ENCODE measurements at places on chromosomes 2 and 18.

GRCh38 chr18:12044591-12044990 lies 49.1 kb upstream of the ANKRD62 start:
- no peak for DNase-seq

DNA sequence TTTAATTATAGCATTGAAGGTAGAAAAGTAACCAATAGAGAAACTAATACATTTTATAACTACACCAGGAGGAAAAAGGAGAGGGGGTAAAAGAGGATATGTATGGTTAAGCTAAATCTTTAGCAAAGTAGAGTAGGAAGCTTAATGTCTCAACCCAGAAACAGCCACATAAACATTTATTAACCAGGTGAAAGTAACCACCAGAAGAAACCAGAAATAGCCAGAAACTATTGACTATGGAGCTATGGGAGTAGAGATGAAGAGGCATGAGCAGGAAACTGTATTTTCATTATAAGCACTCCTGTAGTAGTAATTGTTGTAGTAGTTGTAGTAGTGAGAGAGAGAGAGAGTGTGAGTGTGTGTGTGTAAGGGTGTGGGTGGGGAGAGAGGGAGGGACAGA lies 617.5 kb upstream of the CHAC2 start:
- no peak for DNase-seq

- no peak for DNase-seq
Observed at GRCh38 chr2:112724591-112725525, 4.0 kb downstream of the NT5DC4 start.

GRCh38 chr2:110639972-110640371 lies 37.9 kb downstream of the BUB1 start:
- no peak for DNase-seq

DNA sequence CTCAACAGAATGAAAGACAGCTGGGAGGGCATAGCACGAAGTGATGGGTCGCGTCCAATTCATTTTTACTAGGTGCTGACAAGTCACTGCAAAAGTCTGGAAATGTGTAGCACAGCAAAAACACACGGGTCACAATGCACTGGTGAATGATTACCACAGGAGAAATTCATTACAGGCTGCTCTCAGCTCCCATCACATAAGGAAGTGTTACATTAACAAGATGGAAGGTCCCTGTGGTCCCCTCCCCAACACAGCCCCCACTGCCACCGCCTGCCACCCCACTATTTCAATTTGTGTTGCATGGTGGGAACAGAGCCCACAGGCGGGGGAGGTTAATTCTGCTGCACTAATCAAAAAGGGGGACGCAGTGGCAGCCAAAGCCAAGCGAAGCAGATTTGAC lies 122.8 kb downstream of the NRP2 start:
- DNase-seq, result no peak

DNA sequence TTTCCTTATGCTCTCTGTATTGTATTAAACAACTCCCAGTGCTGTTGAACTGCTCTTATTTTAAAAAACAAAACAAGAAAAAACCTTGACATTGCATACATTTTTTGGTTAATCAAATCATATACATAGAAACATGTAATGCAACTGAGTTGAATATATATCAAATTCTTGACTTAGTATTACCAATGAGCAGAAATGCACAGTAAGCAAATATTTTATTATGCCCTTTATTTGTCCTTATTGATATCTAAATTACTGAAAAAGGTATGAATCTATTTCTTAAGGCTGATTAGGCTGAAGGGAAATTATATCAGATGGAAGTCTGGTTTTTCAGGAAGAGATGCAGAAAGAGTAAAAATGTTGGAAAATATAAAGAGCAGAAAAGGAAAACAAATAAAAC lies 6.9 kb upstream of the KDM3A start:
- no peak for DNase-seq

- DNase-seq, result no peak
Observed at GRCh38 chr2:203400805-203401585, 72.8 kb downstream of the ABI2 start.

DNA sequence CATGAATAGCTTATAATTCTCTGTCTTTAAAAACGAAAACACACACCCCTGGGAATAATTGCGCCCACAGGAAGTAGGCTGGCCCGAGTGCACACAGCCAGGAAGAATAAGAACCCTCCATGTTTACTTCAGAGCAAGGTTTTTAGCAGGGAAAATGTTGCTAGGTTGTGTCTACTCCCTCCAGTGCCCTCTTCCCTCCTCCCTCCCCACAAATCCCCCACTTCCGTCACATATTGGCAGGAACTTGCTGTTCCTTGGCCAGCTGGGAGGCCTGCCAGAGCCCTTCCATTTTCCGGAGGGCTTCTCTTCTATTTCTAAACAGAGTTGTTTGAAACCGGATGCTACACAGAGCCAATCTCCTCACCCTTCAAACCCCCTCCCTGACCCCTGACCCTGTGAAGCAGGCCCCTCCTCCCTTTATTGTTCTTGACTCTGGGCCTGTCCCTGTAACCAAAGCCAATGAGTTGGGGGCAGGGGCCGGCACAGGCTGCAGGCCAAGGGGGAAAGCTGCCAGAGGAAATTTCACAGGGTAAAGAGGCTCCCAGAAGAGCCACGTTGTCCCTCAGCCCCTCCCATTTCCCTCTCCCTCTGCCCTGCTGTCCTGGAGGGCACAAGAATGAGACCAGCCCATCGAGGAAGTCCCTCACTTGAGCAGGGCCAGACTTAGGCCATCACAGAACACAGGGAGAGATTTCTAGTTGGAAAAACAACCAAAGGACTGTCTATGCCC lies 49.8 kb upstream of the LGALSL start:
- DNase-seq, result peak; percentile 97

DNA sequence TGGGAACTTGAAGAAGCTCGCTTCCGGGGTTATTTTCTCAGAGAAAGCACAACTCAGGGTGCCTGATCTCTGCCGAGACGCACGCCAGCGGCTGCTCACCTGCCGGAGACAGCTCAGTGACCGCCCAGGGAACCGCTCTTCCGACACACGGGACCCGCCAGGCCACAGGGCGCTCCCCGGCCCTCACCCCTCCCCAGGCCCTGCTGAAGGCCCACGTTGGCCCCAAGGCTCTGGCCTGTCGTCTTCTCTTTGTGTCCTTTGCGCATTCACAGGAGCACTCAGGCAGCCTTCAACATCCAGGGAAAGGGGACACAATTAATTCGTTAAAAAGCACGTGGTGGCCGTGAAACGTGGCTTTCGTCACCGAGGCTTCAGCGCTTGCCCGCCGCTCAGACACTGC lies 276.3 kb upstream of the SALL3 start:
- DNase-seq, result no peak

DNA sequence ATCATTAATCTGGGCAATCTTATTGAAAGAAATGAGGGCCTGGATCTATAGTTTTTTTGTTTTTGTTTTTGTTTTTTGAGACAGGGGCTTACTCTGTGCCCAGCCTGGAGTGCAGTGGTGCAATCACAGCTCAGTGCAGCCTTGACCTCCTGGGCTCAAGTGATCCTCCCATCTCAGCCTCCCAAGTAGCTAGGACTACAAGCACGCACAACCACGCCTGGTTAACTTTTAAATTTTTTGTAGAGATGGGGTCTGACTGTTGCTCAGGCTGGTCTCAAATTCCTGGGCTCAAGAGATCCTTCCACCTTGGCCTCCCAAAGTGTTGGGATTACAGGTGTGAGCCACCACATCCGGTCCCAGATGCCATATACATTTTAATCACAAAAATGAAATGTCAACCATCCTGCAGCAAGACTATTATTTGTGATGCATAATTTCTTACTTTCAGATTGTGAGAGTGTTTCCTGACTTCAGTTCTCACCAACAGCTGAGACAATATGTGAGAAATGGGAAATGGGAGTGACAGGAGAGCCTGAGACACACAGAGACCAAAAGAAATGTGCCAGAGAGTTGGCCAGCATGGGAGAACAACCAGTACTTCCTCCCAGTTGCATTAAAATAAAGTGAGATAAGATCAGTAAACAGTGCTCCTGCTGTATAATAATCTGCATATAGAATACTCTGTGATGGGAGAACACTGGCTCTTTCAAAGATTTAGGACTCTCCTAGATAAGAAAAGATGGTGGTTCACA lies 87.6 kb downstream of the METTL8 start:
- no peak for DNase-seq

GRCh38 chr2:46747297-46747818 lies 168.2 kb downstream of the MCFD2 start:
- DNase-seq, result no peak

DNA sequence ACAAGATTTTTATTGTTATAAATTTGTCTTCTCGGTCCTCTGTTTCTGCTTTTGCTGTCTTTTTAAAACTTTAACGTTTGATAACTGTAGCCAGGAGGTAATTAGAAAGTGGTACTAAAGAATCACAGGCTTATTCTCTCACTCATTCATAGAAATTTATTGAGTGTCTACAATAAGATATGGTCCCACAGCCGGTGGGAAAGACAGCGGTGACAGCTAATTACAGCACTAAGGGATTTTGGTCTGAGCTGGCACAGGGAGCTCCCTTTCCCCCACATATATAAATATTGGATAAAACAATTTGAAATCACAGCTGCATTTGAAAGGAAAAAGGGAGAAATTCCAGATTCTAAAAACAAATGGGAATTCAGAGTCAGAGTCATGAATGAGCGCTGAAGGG lies 93.1 kb upstream of the CAPN13 start:
- DNase-seq, result no peak
